ENCODE measurements at places on chromosomes 4 and X.
A peak's percentile ranks its signal among the peaks of the same experiment; 100 is the strongest.

- DNase-seq, result no peak
These were observed 70.3 kb downstream of the ACOX3 start for GRCh38 chr4:8370106-8370787.

- no peak for DNase-seq
These were observed 95.7 kb upstream of the MAOA start for GRCh38 chrX:43560247-43560946.

DNA sequence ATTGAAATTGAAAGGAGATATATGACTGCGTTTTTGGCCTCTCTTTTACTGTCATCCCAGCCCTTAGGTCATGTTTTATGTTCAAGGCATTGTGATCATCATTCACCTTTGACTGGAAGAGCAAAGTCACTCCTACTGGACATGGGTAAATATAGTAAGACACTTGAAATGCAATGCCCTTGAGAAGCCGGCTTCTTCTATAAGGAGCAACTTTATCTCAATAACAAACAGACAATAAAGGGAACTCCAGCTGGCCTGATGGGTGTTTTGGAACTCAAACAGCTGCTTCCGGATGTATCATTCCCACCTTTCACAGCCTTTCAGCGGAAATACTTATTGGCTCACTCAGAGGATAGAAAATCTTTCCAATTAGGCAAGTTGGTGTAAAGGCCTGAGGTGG is 65.1 kb upstream of the C4orf54 start:
- no peak for DNase-seq

GRCh38 chrX:9471571-9471985 is 6.7 kb downstream of the TBL1X start:
- DNase-seq, result no peak

- DNase-seq, result no peak
These were observed 435.6 kb upstream of the SMIM31 start for GRCh38 chr4:164318350-164318749.

DNA sequence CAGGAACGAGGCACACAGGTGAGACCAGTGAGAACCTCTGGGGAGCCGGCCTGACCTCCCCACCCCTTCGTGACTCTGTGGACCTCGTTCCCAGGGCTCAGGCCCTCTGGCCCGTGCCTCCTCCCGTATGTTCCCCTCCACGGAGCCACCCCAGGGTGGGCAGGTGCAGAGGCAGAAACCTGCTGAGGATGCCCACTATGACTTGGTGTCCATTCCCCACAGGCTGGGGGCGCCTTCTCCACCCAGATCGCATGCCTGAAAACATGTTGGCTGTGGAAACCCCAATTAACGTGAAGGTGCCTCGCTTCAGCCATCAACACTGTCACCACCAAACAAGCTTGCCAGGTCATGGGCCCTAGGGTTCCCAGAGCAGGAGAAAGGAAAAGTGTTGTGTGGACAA is 27.0 kb downstream of the BLOC1S4 start:
- no peak for DNase-seq

- peak; percentile 18 for DNase-seq
These were observed 542 bp downstream of the RNF150 start for GRCh38 chr4:141132709-141133145.

DNA sequence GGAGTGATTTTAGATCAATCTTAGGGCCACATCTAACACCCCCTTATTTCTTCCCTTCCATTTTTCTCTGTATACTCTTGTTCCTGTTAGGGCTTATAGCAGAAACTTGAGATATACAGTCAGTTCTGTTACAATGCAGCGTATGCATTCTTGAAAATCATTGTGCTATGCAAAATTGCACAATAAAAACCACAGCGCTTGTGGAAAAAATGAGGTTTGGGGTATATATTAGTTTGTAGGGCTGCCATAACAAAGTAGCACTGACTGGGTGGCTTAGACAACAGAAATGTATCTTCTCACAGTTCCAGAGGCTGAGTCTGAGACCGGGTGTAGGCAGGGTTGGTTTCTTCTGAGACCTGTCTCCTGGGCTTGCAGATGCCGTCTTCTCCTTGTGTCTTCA is 59.0 kb downstream of the WWC2 start:
- DNase-seq, result no peak

GRCh38 chr4:154781126-154781982 is at the start of gene RBM46:
TSS of gene RBM46 (plus strand) at chr4:154781272. CDS start at chr4:154796753, 15,481 bp downstream.
- no peak for DNase-seq

DNA sequence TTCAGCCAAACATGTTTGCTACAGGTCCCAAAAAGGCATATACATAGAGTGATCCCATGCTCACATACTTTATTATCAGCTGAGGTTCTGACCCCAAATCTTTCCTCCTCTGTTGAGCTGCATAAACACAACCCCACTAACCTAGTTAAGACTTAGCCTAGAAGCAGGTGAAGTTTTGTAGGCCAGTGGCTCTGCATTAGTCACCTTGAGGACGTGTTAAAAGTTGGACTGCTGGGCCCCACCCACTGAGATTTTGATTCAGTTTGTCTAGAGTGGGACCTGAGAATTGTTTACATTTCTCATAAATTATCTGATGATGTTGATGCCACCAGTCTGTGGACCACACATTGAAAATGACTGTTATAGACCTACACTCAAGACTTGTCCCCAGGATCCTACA is 43.8 kb upstream of the GAB1 start:
- DNase-seq, result no peak

DNA sequence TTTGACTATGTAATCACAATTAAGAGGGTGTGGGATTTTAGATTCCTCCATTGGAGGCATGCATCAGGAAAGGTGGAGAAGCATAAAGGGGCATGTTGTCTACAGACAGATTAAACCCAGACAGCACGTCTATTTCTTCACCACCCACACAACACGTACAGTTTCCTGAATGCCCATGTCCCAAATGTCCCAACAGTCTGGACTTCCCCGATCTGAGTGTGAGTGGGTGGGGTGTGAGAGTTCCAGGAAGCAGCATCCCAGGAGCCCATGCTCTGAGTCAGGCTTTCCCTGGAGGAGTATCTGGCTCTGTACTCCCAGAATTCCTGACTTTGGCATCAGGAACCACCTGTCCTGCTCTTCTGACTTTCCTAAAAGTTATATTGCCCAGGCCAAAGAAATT is 30.8 kb upstream of the NDP start:
- no peak for DNase-seq

GRCh38 chrX:45843518-45843917 is 642.8 kb upstream of the DIPK2B start:
- DNase-seq, result peak; percentile 28

DNA sequence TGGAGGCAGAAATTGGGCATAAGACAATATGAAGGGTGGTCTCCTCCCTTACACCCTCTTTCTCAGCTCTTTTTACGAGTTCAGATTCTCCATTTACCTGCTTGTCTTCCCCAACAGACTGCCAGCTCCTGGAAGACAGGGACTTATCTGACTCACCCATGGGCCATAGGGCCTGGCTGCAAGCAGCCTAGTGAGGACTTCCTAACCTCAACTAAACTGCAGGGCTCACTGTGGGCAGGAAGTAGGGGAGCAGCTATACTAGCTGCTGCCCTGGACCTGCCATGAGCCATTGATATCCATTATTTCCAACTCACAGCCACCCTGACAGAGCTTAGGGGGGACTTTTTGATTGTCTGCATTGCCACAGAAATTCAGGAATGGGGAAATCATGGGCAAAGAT is 11.5 kb upstream of the ZNF718 start:
- no peak for DNase-seq

- no peak for DNase-seq
These were observed 1.7 kb downstream of the EVC2 start for GRCh38 chr4:5706486-5707290.

DNA sequence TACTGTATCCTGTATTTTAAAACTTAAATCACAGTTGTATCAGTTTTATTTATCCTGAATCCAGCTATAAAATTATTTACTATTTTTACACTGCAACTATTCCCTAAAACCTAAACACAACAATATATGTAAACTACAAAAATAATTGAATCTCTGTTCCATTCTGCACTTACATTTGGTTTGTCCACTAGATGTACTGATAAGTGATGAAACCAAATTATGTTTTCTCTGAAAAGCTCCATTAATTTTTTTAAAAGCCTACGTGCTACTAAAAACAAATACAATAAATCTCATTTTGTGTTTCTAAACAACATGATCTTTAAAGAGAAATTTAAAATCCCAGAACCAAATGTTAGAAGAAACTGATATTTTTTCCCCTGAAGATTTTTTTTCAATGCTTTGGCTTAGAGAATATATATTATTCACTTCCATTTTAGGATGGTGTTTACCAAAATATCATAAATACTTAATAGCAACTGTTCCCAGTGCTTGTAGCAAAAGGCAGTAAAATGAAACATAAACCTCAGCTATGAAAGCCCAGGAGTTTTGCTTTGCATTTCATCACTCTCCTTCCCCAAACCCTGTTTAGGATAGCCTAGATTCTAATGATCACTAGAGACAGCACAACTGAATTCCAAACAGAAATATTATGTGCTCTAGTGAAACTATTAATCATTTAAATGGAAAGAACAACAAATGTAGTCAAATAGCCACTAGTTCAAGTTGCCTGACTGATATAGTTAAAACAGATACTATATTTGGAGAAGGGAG is 19.7 kb downstream of the ANTXR2 start:
- no peak for DNase-seq

GRCh38 chr4:55345054-55345453 is 988 bp upstream of the SRD5A3 start:
- DNase-seq, result no peak

DNA sequence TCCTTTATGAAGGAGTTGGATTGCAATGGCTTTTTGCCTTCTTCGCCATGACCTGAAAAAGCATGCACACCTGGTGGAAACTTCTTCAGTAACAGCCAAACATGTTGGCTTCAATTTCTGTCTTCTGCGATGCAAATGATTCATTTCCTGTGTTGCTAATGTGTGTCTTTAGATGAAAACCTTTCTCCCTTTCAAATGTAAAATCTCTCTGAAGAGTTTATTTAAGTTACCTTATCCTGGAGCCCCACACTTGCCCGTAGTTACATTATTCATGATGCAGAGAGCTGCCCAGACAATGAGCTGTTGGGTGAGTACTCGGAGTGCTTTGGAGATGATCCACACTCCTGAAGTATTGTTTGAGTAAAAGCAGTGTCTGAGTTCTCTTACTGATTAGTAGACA is 1100.9 kb downstream of the RPA4 start:
- DNase-seq, result no peak

DNA sequence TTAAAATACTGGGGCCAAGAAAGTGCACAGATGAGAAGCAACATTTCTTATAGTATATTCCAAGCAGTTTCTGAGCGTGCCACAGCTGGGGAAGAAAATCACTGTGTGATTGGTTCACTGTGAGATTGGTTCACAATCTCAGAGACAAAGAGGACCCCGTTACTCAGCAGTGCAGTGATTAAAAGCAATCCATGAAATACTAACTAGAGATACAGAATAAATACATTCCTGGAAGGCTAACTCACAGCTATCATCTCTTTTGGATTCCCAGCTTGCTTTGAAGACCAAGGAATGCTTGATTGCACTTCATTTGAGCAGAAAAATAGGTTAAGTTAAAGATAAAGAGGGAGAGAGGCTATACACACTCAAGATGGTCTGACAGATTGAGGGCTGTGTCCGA is 132.1 kb upstream of the RAPGEF2 start:
- DNase-seq, result no peak

- DNase-seq, result no peak
These were observed 76.8 kb upstream of the MCF2 start for GRCh38 chrX:139784807-139785206.

GRCh38 chrX:13007519-13008188 is 32.7 kb downstream of the TMSB4X start:
- peak; percentile 24 for DNase-seq

DNA sequence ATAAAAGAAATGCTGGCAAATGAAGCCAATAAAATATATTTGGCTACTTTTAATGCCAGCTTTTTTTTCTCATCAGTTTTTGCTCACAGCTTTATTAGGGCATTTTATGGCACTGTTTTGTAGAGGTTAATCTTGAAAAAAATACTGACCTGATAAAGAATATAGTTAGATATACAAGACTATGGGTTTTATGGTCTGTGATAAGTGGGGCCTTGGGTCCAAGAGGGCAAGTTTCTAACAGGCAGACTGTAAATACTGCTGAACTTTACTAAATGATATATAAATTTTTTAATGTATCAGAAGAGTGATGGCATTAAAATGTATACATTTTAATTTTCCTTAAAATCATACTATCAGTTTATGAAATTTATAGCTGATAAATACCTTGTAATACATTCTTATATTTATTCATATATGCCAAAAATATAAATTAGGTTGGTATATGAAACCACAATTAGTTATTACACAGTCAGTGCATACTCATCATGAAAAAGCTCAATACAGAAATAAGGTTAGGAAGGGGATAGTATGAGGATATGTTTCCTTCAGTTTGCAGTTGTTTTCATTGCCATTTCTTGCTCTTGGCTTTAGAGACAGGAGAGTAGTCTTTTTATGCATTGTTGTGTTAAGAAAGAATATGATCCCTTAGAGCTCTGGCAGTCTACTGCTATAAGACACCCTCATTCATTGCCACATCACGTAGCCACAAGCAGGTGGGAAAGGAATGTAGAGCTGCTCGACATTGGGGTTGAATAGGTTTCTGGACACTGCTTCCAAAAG is 146.6 kb downstream of the TLL1 start:
- DNase-seq, result no peak

DNA sequence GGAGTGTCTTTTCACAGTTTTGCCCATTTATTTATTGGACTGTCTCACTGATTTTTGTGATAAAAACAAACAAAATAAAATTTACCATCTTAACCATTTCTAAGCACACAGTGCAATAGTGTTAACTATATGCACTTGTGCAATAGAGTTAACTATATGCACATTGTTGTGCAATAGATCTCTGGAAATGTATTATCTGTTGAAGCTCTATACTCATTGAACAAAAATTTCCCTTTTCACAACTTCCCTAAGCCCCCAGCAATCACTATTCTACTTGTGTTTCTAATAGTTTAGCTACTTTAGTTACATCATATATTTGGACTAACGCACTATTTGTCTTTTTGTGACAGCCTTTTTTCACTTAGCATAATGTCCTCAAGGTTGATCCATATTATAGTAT is 59.7 kb upstream of the BEX4 start:
- DNase-seq, result peak; percentile 38

- DNase-seq, result no peak
These were observed 39.4 kb downstream of the ZCCHC12 start for GRCh38 chrX:118862979-118863378.

- DNase-seq, result no peak
These were observed 4.1 kb downstream of the PPA2 start for GRCh38 chr4:105469736-105470135.

DNA sequence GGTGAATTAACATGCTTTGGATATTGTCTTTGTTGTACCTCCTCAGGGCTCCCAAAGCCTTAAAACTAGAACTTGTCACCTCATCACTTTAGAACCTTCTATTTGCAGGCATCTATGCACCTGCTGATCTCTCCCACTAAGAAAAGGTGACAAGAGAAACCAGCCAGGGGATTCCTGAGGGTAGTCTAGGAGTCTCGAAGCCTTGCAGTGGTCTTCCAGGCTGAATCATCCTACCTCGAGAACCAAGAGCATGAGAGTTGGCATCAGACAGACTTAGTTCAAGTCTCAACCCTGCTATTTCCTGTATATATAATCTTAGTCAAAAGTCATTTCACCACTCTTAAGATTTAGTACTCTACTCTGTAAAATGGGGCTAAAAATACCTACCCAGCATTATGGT is 29.6 kb downstream of the RTL5 start:
- no peak for DNase-seq
